Stimulated activated CD4-positive, alpha-beta T cell treated with anti-CD3 and anti-CD28 coated beads, Interleukin-2, amount 100 ng/mL, for 4 hours (primary cell): ENCODE measurements at places on chromosomes 2 and 18.

- no peak for DNase-seq
Observed at GRCh38 chr2:76763276-76763675, 758.9 kb downstream of the LRRTM4 start.

- no peak for DNase-seq
Observed at GRCh38 chr2:16404551-16405300, 260.9 kb downstream of the CYRIA start.

- no peak for DNase-seq
Observed at GRCh38 chr2:11710210-11710609, 36.2 kb upstream of the LPIN1 start.

DNA sequence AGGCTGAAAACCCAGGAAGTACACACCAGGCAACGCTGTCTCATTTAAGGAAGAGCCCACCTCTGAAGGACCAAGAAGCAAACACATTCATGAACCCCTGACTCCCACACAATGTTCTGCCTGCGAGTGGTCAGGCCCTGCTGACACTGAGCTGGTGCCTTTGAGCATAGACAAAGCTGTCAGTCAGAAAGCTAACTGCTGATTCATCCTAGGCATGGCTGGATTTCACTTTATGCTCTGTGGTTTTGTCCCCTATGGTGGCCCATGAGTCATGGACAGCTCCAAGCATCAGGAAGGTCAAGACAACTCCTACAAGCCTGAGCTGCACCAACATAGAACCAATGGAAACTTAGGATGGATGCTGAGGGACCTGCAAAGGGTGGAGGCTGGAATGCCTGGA lies 78.9 kb downstream of the UXS1 start:
- no peak for DNase-seq

GRCh38 chr18:62919109-62919838 lies 203.9 kb downstream of the PHLPP1 start:
- no peak for DNase-seq

DNA sequence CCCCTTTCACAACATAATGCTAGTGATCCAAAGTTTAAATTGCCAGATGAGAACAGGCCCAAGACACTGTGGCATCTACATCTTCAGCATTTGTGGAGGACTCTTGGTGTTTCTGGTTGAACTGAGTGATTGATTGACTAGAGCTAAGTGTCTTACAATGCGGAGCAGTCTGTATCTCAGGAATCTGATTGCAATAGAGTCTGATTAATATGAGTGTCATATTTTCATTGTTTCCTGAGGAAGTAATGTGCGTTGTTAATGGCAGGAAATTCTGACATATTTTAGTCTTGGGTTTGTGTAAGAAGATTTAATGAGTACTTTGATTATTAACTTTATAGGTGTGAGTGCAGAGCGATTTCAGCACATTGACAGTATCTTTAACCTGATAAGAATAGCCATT lies 82.0 kb upstream of the PROKR1 start:
- no peak for DNase-seq

- DNase-seq = no peak
Observed at GRCh38 chr2:98489971-98490962, 45.6 kb downstream of the INPP4A start.

DNA sequence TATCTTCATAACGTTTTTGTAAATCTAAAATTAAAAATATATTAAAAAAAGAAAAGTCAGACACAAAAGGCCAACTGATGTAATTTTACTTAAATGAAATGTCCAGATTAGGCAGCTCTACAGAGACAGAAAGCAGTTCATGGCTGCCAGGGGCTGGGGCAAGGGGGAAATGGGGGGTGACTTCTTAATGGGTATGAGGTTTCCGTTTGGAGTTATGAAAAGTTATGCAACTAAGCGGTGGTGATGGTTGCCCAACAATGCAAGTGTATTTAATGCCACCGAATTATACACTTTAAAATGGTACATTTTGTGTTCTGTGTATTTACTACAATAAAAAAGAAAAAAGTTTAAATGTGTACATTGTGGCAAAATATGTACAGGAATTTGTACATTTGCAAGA lies 70.2 kb upstream of the TEX51 start:
- DNase-seq = no peak

GRCh38 chr2:231581328-231581727 lies 11.3 kb upstream of the TEX44 start:
- DNase-seq = no peak

DNA sequence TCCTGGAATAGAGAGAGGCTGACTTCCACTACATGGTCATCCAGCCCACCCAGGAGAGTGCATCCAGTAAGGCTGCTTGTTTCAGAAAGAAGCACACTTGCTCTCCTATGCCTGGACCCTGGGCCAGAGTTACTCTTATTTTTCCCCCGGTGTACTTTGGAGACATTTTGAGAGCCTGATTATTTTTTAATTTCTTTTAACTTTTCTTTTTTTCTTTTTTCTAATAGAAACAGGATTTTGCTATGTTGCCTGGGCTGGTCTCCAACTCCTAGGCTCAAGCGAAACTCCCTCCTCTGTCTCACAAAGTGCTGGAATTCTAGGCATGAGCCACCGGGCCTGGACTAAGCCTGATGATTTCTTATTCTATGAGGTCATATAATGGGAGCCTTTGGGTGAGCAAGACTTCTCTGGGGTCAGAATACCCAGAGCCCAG lies 62.2 kb downstream of the RPL37A start:
- DNase-seq = no peak

GRCh38 chr2:10285556-10286198 lies 17.0 kb upstream of the HPCAL1 start:
- DNase-seq = no peak

DNA sequence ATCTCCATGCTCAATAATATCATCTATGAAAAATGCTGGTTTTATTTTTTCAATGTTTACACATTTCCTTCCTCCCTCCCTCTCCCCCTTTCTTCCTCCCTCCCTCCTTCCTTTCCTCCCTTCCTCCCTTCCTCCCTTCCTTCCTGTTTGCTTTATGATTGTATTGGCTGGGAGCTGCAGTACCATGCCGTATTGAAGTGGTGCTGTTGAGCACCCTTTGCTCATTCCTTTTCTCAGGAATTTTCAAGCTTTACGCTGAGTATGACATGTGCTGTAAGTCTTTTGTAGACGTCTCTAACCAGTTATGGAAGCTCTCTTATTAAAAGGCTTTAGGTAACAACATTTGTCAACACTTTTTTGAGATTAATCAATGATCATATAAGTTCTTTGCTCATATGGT lies 100.4 kb downstream of the SNTG2 start:
- DNase-seq = no peak

GRCh38 chr2:19131871-19132270 lies 226.6 kb downstream of the OSR1 start:
- DNase-seq = no peak

DNA sequence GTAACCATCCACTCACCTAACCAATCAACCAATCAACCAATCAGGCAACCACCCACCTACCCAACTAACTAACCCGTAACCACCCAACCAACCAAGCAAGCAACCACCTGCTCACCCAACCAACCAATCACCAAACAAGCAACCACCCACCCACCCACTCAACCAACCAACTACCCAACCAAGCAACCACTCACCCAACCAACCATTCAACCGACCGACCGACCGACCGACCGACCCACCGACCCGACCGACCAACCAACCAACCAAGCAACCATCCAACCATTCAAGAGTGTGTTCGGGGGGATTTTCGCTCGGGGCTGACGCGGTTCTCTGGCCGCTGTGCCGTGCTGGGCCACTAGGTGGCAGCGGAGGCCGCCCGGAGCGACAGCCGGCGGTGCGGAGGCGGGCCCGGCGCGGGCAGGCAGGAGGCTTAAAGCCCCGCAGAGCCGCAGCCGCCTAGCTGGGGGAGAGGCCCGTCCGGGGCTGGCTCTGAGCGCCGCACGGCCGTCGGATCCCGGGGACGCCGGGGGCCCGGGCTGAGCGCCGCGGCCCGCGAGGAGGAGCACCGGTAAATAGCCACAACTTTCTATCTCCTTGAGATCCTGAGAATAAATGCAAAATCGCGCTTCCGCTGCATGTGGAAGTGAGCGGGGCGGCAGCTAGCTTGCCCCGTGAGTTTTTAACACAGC lies at the start of gene MC5R:
TSS of gene MC5R (plus strand) at position 443 of the 689 bp plus-strand sequence. CDS start 1,617 bp downstream, outside the sequence.
- peak; percentile 60 for DNase-seq

- DNase-seq = peak; percentile 79
Observed at GRCh38 chr2:75710577-75711253, at the start of gene GCFC2. Gene GCFC2, minus strand, starts transcription at chr2:75710915. Its CDS starts 60 bp downstream, at chr2:75710855.

GRCh38 chr2:42193722-42194187 lies 24.6 kb downstream of the EML4 start:
- no peak for DNase-seq

GRCh38 chr18:13379062-13379865 lies 160.7 kb downstream of the LDLRAD4 start:
- DNase-seq = no peak

- DNase-seq = no peak
Observed at GRCh38 chr2:110679337-110679707, 1.5 kb upstream of the BUB1 start.

DNA sequence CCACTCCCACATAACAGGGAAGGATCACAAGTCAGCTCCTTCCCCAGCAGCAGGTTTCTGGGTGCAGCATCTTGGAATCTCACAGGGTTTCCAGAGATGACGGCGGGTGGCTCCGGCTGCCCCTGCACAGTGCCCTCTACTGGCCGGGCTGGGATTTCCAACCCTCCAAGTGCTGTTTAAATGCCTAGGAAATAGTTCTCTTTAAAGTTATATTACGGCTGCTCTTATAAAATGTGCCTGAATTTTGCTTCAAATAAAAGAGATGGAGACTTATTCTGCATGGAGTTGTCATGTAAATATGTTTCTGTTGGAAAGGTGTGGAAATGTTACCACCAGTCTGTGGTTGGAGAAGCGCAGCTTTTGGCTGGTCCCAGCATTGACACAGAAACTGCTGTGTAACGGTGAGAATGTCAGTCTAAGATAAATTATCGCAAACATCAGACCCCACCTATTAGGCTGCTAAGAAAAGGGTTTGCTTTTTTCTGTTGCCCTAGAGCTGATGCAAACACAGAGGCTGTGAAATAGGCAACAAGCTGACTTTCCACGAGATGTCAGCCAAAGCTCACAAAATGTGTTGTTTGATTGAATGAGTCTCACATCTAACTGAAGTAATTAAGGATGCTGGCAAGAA lies 3.3 kb upstream of the HJURP start:
- peak; percentile 9 for DNase-seq

GRCh38 chr2:240348522-240348921 lies 86.9 kb upstream of the GPC1 start:
- DNase-seq = no peak

- peak; percentile 63 for DNase-seq
Observed at GRCh38 chr2:102251042-102251848, 60.1 kb upstream of the IL1RL1 start.

DNA sequence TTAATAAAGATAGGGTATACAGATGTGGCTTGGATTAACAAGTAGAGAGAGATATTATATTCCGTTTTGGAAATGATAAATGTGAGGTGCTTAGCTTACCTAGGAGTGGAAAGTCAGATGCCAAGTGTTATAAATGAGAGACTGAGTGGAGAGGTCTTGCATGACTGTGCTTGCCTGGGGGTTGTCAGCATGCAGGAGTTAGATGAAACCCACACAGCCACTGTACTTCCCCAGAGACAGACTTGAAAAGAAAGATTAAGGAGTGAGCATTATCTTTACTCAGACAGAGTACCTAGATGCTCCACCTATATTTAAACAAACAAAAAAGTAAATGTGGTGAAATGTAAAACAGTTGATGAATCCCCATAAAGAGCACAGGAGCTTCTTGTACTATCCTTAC lies 482.7 kb downstream of the RIT2 start:
- no peak for DNase-seq

DNA sequence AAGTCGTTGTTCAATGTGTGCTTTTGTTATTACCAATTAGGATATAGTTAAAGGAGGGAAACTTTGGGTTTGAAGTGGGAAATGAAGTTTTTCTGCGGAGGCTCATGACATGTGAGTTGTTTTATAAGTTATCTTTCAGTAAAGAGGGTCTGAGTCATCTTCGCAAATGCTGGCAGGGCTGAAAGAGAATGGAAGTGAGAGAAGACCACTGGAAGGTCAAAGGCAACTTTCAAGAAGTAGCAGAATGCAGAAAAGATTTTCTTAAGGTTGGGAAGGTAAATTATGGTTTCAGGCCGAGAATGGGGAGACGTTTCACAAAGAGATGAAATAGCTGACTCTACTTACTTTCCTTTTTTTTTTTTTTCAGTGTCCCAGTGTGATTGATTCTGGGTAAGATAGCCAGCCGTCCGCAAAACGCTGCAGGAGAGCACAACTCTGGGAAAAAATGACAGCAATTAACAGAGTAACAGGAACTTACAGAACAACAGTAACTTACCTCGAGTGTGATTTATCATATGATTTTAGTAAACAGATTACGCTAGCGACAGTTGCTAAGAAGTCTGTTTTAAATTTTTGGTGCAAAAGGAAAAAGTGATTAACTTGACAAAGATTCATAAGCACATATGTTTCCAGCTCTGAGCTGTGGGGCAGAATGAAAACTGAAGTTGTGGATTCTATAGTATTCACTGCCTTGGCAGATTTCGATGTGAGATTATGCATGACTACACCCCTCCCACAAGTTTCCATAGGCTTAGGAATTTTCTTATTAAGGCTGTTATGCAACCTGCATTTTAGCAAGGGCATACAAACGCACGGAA lies 46.8 kb upstream of the ACTR3 start:
- no peak for DNase-seq

GRCh38 chr2:190357600-190357999 lies 14.2 kb downstream of the INPP1 start:
- DNase-seq = no peak

DNA sequence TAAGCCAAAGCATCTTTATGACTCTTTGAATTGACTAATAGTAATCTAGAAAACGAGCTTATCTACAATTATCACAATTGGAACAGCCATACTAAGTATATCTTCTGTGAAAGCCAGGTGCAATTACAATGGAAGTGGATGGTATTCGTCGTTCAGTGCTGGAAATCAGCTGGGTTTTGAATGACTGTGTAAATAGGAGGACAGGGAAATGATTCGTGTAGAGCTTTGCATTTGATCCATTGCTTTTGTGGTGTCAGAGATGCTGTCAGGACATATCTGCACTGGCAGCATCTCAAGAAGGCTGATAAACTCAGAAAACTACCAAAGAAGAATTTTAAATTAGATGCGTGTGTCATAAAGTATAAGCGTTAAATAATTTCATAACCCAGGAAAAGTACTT lies 187.1 kb downstream of the ZNF407 start:
- no peak for DNase-seq

DNA sequence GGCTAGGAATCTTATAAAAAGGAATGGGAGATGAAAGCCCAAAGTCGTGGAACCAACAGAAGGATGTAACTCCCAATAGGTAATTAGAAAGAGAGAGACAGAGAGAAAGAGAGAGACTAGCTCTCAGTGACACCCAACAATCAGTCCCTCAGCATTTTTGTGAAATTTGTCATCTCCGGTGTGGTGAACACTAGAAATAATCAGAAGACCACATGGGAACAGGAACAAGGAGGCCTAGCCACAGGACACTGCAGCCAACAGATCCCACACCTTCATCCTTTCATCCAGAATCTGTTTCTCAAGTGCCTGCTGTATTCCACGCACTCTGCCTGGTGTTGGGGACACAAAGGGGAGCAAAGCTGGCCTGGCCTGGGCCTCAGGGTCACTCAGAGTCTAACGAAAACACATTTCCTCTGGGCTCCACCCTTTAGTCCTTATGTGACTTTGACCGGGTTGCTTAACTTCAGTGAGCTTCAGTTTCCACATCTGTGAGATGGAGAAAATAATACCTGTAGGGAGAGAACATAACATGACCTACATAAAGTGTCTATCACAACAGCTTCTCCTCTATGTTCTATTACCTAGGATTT lies 53.1 kb downstream of the EHD3 start:
- DNase-seq = no peak

- no peak for DNase-seq
Observed at GRCh38 chr18:9890196-9890595, 4.4 kb downstream of the TXNDC2 start.

GRCh38 chr2:221571551-221572218 lies 419 bp downstream of the EPHA4 start:
- no peak for DNase-seq
